Activated naive CD4-positive, alpha-beta T cell treated with anti-CD3 and anti-CD28 coated beads, Interleukin-2, amount 10 ng/mL, durations not matched to agents 7 days and 5 days (primary cell): ENCODE measurements at places on chromosomes 6 and 20.

DNA sequence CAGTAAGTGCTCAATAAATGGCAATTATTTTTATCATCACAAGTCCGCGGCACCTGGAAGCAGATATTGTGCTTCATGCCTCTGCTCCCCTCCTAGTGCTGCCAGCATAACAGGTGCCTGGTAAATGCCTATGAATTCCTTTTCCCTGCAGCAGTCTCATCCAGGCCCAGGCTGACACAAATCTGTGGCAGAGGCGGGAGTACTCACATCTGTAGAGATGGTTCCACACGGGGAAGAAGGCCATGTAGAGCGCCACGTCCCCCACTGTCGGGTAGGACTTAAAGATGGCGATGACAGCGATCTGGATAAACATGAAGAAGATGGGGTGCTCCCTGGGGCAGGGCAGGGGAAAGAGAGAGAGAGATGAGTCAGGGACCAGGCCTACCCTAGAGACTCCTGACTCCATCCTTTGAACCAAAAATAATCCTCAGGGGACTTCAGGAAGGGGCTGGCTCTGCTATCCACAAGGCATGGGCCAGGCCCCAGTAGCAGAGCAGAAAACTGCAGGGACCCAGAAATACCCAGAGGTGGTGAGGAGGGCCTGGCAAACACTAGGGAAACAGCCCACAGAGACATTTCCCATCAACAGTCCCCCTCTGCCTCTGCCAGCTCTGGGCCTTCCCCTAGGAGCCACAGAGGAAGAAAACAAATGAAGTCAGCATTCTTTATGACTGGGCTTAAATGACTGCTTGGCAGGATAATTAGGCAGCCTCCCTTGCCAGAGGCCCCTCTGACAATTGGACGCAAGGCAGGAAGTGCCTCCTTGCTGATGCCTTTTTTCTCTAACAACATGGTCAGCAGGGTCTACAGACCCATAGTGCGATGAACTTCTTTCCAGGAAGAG lies 23.0 kb downstream of the MAP1LC3A start:
- DNase-seq: no peak

- peak; percentile 53 for DNase-seq
These were observed 637 bp downstream of the ABHD12 start for GRCh38 chr20:25389858-25390537.

GRCh38 chr6:159760602-159761057 lies 1.2 kb upstream of the ACAT2 start:
- DNase-seq: no peak

DNA sequence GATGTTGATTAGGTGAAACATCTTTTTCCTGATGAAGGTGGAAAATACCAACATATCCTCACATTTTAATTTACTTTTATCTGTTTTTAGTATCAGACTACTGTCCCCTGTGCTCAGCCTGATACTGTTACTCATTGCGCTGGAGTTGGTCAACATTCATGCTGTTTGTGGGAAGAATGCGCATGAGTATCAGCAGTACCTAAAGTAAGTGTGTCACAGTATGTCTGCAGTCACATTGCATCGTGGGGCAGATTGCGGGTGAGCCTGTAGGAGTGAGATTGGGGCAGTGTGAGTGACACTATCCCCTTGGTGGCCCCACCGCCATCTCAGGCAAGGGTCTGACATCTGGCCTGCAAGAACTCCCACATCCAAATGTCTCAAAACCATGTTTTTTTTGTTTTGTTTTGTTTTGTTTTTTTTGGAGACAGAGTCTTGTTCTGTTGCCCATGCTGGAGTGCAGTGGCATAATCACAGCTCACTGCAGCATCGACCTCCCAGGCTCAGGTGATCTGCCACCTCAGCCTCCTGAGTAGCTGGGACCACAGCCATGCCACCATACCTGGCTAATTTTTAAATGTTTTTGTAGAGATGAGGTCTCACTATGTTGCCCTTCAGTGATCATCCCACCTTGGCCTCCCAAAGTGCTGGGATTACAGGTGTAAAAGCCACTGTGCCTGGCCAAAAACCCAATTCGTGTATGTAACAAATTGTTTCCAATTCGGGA lies 27.8 kb downstream of the ERMARD start:
- DNase-seq: no peak

DNA sequence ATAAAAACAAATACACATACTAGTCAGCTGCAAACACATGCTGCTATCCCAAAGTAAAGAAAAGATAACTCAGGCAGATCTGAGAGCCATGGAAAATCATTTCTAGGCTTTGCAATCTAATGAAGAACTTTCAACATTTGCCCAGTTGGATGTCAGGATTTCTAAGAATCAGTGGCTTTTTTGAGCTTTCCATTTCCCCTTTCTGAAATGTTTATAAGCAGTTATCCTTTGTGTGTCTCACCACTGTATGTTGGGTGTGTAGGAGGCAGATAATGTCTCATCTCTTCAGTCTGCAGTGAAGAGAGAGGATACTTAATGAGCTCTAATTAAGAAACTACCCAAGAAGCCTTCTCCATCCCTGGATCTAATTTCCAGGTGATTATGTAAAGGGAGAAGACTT lies 43.6 kb downstream of the RGS17 start:
- no peak for DNase-seq

DNA sequence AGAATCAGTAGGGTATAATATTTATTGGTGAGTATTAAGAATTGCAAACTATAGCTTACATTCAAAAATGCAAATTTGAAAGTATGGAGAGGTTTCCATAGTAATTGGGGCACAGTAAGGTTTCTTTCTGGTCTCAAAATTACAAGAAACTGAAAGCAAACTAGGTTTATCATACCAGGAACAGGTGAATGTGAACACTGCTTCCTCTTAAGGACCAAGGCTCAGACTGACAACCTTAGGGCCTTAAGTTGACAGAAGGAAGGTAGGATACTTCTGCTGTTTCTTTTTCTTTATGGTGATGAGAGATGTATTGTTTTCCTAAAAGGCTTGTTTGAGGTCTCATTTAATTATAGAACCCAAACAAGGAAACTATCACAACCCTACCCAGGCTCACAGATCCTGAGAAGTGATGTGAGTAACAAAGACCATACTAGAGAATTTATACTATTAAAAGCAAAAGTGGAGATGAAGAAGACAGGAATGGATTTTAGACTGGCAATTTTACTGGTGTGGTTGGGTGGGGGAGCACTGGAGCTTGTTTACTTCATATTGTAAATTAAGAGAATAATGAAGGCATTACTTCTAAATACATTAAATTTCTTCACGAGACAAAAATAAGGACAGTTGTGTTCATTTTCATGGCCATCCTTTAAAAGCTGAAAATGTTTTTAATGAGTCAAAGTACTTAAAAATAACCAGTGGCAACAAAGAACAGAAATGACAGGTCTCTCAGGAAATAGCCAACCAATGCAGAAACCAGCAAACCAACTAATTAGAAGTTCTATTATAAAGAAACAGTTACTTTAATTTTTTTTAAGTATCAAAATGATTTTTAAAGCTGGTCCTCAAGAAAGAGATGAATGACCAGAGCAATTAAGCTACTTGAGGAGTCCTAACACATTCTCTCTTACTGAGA lies 21.3 kb downstream of the STAU1 start:
- DNase-seq: no peak

GRCh38 chr6:37221585-37222124 lies 35.9 kb upstream of the TBC1D22B start:
- no peak for DNase-seq

GRCh38 chr6:82033631-82034211 lies 213.8 kb downstream of the IBTK start:
- DNase-seq: no peak
